ENCODE measurements at places on chromosomes 11 and 22.

- DNase-seq = no peak
These were observed 23.6 kb downstream of the SLC5A12 start for GRCh38 chr11:26698224-26698623.

DNA sequence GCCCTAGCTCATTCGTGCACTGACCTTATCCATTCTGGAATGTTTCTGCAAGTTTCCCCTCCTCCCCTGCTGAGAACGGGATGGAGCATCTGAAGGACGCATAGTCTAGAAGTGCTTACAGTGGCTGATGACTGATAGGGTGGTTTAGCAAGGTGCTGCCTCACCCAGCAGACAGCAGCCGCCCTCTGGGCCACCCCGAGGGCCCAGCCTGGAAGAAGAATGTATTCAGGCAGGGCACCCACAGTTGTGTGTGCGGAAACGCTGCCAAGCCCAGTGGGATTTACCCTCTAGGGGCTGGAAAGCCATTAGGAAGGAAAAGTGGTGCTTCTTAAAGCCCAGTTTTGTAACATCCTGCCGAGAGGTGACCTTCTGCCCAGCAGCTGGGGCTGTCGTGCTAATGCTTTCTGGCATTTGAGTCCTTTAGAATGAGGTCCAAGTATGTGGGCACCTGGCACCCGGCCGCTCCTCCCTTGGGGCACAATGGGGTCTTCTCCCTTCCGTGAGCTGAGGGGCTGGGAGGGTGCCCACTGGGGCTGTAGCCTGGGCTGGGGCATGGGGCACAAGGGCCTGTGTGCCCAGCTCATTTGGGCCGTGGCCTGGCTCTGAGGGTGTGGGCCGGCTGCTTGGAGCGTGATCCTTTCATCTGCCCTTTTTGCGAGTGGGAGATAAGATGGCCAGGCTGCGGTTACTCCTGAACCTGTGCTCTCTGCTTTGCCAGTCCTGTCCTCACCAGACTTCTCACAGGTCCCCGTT, 14.4 kb downstream of the FBLN1 start:
- DNase-seq = no peak

GRCh38 chr11:111731821-111732220, 34.4 kb downstream of the PPP2R1B start:
- no peak for DNase-seq

DNA sequence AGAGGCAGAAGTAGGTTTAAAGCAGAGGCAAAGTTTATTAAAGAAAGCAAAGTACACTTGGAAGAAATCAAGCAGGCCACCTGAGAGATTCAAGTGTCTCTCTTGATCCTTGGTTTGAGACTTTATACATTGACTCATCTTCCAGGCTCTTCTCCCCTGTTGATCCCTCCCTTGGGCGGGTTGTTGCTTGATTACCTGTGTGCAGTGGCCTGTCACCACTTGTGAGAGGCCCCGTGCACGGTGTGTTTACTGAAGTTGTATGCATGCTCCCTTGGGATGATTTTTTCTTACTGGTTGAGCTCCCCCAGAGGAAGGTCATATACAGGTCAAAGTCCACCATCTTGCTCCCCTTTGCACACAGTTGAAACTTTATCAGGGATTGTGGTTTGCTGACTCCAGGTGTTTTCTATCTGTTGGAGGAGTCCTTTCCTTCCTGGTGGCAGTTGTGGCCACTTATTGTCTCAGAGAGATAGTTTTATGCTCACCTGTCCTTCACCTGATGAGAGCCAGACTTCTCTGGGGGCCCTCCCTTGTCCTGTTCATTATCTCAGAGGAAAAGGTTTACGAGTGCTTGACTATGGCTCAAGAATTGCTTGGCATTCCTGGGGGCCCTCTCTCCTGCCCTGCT, 16.3 kb upstream of the RBMXL2 start:
- no peak for DNase-seq

GRCh38 chr11:20048707-20049106, 111.6 kb downstream of the DBX1 start:
- no peak for DNase-seq

DNA sequence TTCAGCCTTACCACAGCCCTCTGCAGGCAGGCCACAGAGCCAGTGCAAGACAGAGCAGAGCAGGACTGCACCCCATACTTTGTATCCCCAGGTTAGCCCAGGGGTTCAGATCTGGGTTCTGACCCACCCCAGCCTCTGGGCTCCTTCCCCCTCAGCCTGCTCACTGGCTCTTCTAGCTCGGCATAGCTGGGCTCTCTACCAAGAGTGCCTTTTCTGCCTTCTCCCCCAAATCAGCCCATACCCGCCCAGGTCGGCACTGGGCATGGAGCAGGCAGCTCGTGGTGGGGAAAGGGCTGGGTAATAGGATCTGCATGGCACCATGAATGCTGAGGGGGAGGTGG, 8.3 kb downstream of the RELT start:
- DNase-seq = no peak

- DNase-seq = no peak
These were observed 9.4 kb downstream of the LRRC75B start for GRCh38 chr22:24583221-24584165.

- no peak for DNase-seq
These were observed 119.0 kb downstream of the CADM1 start for GRCh38 chr11:115385226-115385625.
